ENCODE measurements at places on chromosomes 13 and 19.

GRCh38 chr13:110886870-110887596, 27.8 kb downstream of the ANKRD10 start:
- no peak for DNase-seq

DNA sequence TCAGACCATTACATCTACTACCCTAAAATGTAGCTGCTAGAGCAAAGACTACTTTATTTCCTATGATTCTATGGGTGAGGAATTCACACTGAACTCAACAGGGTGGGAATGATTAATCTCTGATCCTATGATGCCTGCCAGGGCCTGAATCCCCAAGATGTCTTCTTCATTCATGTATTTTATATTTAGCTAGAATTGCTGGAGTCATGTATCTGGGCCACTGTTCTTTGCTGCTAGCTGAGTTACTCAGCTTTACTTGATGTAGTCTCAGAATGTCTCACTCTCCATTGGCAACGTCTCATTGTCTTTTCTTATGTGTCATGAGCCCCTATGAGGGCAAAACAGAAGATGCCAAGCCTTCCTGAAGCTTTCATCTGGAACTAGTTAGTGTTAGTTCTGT, 21.1 kb downstream of the ZNF582 start:
- no peak for DNase-seq

GRCh38 chr13:38703255-38703654, 16.4 kb downstream of the FREM2 start:
- DNase-seq = no peak

DNA sequence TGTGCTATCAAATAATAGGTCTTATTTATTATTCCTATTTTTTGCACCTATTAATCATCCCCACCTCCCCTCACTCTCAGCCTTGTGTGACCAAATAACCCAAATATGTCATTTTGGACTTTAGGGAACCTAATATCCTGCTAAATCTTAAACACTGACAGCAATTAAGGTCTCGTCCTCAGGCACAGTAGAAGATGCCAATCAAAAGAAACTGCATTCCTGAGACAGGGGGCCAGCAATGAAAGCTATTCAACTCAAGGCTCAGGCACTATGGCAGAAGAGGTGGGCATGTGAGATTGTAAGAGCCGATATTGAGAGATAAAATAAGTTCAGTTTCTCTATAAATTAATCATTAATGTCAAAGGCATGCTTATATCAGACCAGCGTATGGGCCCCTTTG, 1437.7 kb upstream of the PCDH9 start:
- DNase-seq = no peak

GRCh38 chr13:59270327-59270726, 893.4 kb downstream of the DIAPH3 start:
- no peak for DNase-seq

GRCh38 chr13:61414686-61415057, 977 bp downstream of the PCDH20 start:
- no peak for DNase-seq

DNA sequence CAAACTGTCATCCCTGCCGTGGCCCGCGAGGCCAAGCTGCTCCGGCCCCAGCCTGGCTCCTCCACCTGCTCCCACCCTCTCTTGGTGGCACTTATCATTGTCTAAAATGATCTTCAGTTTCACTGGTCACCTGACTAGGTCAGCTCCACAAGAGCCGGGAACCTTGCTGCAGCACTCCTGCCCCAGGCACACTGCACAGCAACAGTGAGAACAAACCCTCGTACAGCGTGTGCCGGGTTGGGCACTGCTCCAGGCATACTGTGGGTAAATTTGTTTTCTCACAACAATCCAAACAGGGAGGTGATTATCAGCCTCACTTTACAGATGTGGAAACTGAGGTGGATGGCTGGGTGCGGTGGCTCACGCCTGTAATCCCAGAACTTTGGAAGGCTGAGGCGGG, 8.9 kb downstream of the DEDD2 start:
- no peak for DNase-seq

DNA sequence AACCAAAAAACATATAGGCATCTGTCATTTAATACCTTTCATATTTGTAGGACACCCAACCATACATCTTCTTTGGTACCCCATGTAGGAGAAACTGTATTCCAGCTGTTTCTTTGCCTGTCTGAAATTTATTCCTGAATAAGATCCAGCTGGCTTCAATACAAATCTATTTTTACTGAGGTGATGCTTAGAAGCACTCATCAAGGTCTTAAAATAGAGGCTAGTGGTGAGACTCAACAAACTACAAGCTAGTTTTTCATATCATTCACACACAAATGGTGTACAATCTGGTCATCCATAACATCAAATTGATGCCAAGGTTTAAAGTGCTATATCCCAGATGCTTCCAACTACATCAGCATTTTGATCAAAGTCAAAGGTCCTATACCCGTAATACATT, 1071.3 kb upstream of the MIR17HG start:
- DNase-seq = no peak

DNA sequence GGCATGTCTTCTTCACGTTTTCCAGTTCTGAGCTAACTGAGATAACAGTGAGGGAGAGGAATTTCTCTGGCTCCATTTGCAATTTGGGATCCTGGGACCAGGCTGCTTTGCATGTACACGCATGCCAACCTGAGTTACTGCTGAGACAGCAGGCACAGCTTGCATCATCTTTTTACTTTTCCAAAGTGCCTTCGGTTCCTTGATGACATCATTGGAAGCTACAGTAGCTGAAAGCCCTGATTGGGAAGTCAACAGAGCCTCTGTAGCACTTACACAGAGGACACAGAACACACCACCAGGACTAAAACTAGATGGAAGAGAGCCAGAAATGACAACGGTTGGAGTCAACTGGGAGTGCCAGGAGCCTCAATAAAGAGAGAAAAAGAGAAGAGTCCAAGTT, 399.1 kb upstream of the GPC6 start:
- DNase-seq = no peak

DNA sequence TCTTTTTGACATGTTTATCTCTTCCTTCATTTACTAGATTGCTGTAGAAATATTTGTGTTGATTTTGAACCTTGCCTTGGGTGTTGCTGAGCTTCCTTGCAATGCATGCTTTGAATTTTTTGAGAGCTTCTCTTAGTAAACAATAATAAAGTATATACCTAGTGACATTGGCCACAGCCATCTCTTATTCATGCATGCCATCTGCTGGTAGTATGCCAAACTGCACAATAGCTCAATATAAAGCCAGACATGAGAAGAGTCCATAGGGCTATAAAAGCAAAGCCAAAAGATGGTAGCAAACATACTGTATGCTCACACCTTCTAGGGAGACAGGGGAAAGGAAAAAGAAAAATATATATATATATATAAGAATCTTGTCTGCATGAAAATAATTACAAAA, 18.9 kb upstream of the ZSCAN5A start:
- DNase-seq = no peak

GRCh38 chr19:46788262-46788967, at the start of gene SLC1A5:
Gene SLC1A5, minus strand, starts transcription at chr19:46788594. Its CDS starts 629 bp downstream, at chr19:46787965.
- DNase-seq = peak; percentile 96

- no peak for DNase-seq
Observed at GRCh38 chr19:1754636-1755466, 1.5 kb downstream of the ONECUT3 start.

Measured in stimulated activated CD8-positive, alpha-beta memory T cell treated with anti-CD3 and anti-CD28 coated beads, Interleukin-2, amount 100 ng/mL, for 1 hour (primary cell).